ENCODE measurements at places on chromosomes 4 and X.

DNA sequence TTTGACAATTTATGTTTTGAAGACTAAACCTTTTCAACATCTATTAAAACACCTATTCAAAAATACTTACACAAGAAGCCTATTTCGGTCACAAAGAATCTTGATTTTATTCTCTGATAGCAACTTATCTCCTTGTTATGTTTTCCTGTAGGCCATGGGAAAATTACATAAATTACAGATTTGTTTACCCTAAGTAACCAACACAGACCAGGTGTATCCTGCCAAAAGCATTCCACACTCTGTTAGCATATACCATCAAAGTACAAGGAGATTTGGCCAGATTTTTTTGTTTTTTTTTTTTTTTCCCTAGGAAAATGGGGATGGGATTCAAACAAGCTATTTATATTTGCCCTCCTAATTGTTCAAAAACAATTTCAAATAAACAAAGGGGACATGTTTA is 497.9 kb upstream of the MAGEB18 start:
- no peak for DNase-seq

DNA sequence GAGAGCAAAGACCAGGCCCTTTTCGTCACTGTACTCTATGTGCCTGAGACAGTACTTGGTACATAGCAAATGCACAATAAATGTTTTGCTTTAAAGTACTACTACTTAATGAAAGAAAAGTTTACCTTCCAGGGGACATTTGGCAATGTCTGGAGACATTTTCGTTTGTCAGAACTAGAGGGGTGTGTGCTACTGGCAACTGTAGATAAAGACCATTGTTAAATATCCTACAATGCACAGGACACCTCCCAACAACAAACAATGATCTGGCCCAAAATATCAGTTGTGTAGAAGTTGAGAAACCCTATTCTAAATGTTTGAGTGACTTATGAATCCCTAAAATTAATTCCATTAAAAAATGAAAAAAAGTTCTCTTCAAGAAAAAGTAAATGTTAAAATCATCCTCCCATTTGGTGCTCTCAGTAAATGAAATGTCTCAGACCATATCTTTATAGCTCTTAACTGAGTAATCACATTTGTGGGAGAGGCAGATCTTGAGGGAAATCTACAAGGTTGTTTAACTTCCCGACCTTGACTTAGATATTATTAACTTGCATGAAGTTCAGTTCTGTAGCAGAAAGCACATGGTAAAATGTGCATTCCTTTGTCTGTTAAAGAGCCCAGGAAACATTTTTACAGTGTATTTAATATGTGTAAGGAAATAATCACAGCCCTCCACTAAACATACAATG is 18.5 kb downstream of the EGFL6 start:
- DNase-seq = no peak

- DNase-seq = no peak
Measured at GRCh38 chr4:4631150-4631549, 89.3 kb upstream of the STX18 start.

GRCh38 chrX:8304668-8305067 is 133.6 kb upstream of the VCX2 start:
- no peak for DNase-seq

DNA sequence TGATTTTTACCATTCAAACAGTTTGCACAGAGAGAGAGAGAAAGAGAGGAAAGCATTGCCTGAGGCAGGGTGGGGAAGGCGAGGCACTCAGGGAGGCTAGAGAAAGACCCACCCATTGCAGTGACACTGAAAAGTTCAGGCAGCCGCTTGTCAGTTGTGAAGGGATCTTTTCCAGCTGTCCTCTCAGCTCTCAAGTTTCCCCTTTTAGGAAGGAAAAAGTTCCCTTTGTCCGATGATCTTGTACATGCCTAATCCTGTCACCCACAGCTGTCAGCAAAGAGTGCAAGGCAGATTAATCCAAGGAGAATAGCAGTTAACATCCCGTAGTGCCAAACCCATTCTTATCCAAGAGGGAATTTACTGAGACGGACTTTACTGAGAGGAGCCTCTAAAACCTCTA is 255.0 kb downstream of the MAGEB5 start:
- DNase-seq = no peak

DNA sequence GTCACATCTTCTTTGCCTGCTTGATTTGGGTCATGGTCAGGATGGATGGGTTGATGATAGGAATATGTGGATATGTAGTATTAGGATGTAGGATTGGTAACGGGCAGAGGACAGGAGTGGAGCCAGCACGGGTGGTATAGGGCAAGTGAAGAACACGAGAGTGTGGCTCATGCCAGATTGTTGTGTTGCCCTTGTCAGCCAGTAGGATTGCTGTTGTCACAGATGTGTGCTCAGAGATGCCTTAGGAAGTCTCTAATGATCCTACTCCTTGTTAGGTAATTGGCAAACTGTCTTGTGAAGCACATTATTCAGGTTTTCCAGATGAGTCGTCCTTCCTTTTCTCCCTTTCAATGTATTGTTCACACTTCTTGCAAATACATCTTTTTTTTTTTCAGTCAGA is 5.5 kb downstream of the ATP10D start:
- peak; percentile 25 for DNase-seq

DNA sequence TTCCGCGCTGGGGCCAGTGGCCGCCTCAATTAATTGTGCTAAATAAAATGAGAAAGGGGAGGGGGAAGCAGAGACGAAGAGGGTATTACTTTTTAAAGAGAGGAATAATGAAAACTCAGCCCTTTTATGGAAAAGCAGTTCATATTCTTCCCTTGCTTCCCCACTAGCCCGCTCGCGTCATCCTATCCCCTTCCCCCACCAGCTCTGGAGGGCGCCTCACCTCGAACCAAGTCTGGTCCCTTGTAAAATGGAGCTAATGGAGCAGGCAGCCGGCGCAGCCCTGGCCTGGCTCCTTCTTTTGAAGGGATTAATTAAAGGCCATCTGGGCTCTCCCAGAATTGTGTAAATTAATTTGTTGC is 511 bp upstream of the NKX6-1 start:
- DNase-seq = no peak

GRCh38 chrX:11724122-11725017 is 33.7 kb upstream of the MSL3 start:
- DNase-seq = peak; percentile 20

DNA sequence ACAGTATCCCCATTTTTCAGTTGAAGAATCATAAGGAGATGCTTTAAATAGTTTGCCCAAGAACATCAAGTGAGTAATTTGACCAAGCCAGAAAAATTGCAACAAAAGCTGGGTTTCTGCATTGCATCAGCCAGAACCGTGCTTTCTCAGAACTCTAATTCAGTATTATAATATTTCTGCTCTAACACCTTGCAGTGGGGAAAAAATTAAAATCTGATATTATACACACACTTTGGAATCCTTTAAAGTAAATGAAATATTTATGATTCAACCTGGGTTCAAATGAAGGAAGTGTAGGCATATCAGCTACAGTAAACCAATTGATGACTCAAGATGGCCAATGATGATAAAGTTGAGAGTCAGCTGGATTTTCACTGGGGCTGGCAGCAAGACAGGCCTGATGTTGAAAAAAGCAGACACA is 387.6 kb upstream of the ZFP42 start:
- no peak for DNase-seq

- no peak for DNase-seq
Measured at GRCh38 chrX:17023661-17024060, 77.2 kb downstream of the REPS2 start.

DNA sequence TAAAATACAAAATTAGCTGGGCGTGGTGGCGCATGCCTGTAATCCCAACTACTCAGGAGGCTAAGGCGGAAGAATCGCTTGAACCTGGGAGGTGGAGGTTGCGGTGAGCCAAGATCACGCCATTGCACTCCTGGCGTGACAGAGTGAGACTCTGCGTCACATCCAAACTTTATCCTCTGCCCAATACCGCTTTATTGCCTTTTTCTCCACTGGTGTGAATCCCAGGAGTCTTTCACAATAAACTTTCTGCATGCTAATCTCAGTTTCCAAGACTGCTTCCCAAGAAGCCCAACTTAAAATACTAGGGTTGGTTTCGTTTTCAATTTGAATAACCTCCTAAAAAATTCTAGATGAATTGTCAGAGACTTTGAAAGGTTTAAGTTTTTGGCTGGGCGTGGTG is 27.2 kb upstream of the DHX15 start:
- no peak for DNase-seq

GRCh38 chrX:109966246-109966645 is 36.7 kb upstream of the TMEM164 start:
- DNase-seq = no peak

- no peak for DNase-seq
Measured at GRCh38 chr4:108926781-108927180, 163.9 kb upstream of the ETNPPL start.

GRCh38 chrX:153634832-153635231 is 12.2 kb upstream of the DUSP9 start:
- no peak for DNase-seq

- DNase-seq = no peak
Measured at GRCh38 chrX:42948723-42949657, 171.0 kb upstream of the PPP1R2C start.

DNA sequence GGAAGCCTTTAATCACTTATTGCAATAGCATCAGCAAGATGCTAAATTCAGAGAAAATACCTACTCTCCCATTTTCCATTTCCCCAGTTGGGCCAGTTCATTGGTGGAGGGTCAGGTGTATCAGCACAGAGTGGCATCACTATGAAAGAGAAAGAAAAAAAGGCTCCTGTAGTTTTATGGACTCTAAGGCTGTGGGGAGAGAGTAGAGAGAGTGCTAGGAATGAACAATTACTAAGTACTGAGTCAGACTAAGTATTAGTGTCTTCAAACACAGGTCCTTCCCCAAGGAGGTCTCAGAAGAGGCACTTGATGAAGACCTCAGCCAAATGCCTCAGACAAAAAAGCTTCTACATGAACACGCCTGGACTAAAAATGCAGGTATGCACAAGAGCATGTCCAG is 1061.9 kb downstream of the FSTL5 start:
- no peak for DNase-seq

Data from SW480 (cell line).